ENCODE measurements at places on chromosomes 3 and 15.

DNA sequence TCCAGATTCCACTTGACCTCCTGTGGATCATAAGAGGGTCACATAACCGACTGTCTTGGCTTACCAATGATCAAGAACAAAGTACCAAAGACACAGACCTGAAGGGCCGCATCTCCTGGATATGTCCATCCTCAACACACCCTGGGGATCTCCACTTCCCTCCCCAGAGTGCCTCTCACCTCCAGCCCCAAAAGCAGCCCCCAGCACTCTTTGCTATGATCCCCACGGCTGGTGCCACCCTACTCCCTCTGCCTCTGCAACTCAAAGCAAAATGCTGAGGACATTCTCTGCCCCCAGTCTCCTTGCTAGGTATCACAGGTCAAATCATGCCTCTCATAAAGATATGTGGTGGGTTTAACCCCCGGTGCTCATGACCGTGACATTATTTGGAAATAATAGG is 32.7 kb downstream of the SLCO2A1 start:
- DNase-seq = no peak

GRCh38 chr15:67509918-67510317 is 11.0 kb upstream of the C15orf61 start:
- DNase-seq = no peak

GRCh38 chr3:141525814-141526213 is 39.0 kb downstream of the RASA2 start:
- DNase-seq = no peak

GRCh38 chr3:117170094-117170493 is 460.5 kb downstream of the TUSC7 start:
- DNase-seq = peak; percentile 15

GRCh38 chr3:98986073-98986472 is 84.6 kb upstream of the DCBLD2 start:
- no peak for DNase-seq

- no peak for DNase-seq
Measured at GRCh38 chr15:74519311-74519710, 21.7 kb upstream of the ARID3B start.

DNA sequence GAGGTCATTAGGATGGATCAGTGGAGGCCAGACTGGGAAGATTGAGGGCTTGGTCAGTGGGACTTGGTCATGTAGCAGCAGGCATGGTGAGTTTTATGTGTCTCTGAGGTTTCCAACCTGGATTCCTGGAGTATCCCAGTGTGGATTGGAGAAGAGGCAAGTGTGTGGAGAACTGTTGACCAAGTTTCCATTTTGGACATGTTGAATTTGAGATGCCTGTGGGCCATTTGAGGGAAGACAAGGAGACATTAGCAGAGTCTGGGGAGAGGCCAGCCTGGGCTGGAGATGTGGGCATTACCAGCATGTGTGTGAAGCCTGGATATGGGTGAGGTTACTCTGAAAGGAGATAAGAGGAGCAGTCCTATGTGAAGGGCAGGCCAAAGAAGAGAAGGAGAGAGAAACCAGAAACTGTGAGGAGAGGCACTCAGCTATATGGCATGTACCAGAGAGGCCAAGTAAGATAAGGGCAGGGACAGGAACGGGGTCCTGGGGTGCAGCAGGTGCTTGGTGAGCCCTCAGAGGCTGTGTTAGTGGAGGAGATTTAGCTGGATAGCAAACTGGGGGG is 4.3 kb downstream of the SLC25A38 start:
- DNase-seq = no peak
